ENCODE measurements at places on chromosomes 2 and 18.
A peak's percentile ranks its signal among the peaks of the same experiment; 100 is the strongest.

DNA sequence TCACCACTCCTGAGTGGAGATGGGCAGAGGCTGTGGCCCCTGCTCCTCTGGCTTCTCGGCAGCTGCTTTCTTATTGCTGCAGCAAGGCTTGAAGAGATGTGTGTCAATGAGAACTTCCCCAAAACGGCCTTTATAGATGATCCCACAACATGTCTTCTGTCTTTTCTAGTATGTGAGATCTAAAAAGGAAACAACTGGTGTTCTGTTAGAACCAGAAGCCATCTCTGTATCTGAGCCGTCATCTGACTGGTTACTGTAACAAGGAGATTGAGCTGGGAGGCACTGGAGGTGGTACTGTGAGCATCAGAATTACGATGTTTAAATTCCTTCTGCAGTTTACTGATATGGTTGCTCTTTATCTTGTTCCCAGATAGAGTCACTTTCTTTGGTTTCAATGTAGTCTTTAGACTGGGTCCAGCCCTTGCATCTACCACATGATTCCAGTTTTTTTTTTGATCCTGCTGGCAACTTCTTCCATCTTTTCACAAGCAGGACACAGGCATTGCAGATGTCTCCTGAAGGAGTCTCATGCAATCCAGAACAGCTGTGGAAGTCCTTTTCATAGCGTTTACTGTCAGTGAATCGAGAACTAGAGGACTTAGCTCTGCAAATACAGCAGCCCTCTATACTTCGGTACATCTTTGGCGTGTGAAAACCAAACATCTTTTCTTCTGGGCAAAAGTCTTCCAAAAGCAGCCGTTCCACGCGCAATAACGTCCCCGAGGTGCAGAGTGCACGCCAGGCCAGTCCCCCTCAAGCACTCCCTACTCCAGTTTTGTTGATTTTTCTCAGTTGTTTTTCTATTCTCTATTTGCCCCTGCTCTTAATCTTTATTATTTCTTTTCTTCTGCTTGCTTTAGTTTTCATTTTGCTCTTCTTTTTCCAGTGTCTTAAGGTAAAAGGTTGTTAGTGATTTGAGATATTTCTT, 29.7 kb downstream of the TAF4B start:
- DNase-seq: no peak

DNA sequence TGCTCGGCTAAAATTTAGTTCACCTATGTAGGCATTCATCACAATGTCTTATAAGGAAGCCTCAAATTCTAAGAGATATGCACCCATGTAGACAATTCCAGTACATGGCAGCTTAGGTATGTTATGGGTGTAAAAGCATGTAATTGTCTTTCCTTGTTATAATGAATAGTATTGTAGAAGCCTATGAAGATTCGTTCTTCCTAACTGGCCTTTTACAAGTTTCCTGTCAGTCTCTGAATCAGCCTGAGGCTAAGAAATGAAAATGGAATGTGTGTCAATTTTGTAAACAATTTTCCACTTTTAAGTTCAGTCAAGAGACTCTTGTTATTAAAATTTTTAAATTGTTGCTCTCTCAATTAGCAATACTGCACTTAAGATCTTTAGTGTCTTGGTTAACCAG, 189.9 kb upstream of the GALNT5 start:
- no peak for DNase-seq

DNA sequence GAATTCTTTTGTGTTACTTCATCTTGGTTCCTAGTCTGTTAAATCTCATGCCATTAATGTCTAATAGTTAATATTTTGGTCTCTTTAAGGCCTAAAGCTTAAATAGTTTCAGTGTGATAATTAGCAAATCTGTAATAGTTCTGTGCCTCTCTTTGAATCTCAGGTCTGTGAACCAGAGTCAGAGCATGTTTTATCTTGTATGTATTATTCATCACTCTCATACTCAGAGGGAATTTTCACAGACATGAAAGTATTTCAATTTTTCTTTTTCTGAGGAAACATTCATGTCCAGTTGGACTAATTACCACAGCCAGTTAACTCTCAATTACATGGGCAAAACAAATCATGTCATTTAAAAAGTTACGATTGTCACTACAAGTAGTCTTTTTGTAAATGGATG, 931.9 kb upstream of the SLC39A10 start:
- DNase-seq: no peak

DNA sequence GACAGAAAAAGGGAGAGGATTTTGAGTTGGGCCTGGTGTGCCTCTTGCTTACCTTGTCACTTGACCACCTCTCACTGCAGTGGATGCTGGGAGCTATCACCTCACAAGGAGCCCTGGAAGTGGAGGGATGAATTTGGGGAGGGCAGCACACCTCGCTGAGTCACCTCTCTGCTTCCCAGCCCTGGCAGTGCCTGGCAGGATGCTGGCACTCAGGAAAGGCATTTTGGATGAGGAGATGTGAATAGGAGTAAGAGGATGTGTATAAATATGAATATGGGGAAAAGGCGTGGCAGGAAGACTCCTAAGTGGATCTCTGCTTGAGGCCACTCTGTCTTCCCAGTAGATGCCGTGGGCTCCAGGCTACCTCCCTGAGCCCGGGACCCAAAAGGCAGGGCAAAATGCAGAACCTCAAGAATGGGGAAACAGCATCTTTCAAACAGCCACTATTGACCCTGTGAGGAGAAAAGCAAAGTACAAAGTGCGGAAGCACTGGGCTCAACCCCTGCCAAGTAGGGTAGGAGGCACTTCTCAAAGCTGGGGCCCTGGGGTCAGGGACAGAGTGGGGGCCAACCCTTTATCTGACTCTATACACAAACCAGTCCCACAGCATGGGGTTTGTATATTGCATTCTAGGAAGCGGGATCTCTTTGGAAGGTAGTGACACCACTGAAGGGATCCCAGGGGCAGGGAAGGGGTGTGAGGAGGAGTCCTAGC, 164.5 kb upstream of the GLI2 start:
- no peak for DNase-seq

- DNase-seq: no peak
These were observed 134.8 kb downstream of the RAPGEF4 start for GRCh38 chr2:172870396-172870795.

DNA sequence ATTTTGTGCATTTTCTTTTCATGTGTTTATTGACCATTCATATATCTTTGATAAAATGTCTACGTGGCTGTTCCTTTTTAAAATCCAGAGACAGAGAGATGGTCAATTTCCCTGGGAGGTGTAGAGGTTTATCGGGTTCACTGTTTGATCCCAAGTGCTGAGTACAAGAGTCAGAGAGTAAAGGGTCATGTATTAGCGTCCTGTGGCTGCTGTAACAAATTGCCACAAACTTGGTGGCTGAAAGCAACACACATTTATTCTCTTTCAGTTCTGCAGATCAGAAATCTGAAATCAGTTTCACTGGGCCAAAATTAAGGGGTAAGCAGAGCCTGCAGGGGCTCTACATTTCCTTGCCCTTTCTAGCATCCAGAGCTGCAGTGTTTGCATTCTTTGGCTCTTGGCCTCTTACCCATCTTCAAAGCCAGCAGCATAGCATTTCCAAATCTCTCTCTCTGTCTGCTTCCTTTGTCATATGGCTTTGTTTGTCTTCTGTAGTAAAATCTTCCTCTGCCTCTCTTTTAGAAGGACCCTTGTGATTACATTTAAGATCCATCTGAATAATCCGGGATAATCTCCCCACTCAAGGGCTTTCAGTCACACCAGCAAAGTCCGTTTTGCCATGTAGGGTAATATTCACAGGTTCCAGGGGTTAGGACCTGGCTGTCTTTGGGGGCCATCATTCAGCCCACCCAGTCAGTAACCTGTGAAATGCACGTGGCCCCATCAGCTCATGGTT, 49.9 kb downstream of the TMEM17 start:
- no peak for DNase-seq

DNA sequence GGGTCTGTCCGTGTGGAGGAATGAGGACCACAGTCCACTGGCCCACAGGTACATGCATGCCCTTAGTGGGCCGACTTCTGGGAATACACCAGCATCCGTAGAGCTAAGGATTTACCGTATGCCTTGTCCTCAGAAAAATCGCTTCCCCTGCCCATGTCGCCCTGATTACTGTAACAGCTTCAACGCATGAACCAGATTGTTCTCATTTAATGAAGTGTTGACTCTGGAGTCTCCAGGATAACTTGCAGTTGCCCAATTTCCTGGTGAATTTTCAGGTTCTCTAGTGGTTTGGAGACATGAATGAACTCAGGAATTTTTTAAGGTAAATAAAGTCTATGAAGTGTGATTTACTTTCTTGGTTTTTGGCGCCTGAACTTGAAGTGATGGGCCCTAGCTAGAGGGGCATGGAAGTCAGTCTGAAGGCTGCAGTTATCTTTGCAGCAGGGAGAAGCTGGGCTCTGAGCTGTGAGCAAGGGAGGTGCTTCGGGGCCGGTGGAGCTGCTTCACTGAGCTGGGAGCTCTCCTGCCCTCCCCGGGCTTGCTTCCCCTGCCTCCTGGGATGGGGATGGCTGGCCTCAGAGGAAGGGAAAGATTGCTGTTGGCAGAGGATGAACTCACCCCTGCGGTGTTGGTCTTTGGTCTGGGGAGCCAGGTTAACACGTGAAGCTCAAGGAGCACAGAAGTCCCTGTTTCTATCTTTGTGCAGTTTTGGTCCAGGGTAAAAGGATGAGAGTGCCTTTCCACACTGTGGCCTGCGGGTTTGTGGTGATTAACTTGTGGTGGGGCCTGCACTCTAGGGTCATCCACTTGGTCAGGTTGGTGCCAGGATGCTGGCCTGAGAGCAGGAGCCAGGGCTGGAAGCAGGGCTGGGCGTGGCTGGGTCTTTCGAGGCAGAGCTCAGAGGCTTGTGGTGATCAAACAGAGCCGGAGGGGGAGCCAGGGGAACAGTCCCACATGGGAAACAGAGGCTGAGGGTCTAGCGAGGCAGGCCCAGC, 28.1 kb downstream of the TCF7L1 start:
- DNase-seq: no peak

DNA sequence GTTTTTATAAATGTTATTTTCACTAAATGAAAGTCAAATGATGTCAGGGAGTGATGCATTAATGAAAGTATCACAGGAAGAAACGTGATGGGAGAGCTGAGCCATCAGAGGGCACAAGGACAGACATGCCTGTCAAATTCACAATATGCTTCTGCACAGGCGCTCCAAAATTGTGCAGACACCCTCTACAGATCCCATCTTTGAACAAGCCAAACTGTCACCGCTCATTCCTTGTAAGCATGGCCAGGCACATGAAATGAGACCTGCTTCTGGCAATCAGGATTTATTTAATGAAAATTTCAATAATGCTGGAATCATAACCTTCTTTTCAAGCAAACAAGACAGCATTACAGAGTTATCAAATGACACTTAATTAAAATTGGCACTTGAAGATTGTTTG, 20.4 kb upstream of the FSHR start:
- no peak for DNase-seq

DNA sequence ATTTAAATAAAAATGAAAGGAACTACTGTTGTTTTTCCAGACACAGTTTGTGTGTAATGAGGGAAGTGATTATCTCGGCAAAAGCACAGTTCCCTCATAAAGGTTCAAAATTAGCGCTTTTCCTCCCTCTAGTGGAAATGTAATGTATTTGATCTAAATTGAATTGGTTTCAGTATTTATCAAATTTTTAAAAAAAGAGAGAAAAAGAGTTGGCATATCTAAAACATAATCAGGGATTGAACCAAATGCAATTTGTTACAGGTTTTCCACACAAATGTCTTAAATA, 37.5 kb downstream of the CMPK2 start:
- DNase-seq: peak; percentile 44

GRCh38 chr18:63152096-63152495, 167.5 kb downstream of the BCL2 start:
- DNase-seq: no peak

DNA sequence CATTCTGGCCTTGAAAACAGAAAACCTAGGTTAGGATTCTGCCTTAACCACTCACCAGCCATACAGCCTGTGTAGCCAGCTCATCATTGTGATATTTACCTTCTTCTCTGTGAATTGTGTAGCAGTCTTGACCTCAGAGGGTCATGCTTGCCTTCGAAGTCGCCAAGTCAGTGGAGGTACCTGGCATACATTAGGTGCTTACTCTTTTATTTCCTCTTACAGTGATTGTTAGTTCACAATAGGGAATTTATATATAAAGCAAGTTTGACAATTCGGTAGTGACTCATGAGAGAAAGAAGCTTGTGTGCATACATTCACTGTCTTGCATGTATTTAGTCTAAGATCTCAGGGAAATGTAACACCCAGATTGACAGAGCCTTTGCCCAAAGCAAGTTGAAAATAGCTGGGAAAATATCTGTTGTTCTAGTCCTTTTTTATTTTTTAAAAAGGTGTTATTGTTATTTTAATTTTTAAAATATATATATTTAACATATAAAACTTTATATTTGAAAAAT, 290.6 kb downstream of the PTGR3 start:
- no peak for DNase-seq

DNA sequence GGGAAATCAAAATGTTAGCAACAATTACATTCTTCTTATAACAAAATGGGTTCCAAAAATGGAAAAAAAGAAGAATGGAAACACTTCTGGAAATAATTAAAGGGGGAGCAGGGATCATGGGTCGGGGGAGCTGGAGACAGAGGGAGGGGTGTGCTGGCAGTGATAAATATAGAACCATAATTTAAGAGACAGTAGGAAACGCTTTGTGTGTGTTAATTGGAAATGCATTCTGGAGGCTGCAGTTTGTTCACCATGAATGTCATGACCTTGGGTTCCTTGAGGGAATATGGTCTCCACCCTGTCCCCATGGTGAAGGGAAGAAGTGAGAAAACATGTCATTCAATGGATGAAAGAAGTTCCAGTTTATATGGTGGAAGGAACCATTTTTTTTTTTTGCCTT, 540.7 kb downstream of the TNS1 start:
- no peak for DNase-seq

- no peak for DNase-seq
These were observed 585 bp downstream of the ABCA12 start for GRCh38 chr2:215137741-215138340.

- no peak for DNase-seq
These were observed 8.2 kb upstream of the CIB4 start for GRCh38 chr2:26649322-26649721.

DNA sequence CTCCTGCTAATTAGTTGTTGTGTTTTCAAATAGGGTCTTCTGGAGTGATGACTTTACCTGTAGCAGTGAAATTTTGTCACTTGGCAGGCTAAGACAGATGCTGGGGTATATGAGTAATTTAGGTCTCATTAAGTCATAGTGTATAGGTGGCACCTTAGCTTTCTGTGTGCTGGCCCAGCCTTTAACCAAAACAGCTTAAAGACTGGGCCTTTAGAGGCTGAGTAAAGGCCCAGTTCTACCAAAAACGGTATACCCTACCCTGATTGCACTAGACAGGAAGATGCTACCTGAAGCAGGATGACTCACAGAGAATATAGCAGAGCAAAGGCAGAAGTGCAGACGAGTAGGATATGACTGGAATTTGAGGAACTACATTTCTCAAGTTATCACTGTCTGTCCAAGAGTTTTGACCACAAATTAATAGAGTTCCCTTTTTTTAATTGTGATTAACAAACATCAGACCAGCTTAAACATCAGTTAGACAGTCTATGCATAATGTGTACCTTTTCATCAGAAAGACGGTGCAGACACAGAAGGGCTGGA, 337.9 kb upstream of the SALL3 start:
- DNase-seq: no peak

Data from NCI-H1436 (cell line).